ENCODE measurements at places on chromosomes 5 and 9.

- DNase-seq, result no peak
Observed at GRCh38 chr5:170508036-170508435, 4.2 kb downstream of the KCNIP1 start.

- DNase-seq, result no peak
Observed at GRCh38 chr9:126001581-126002225, 254.5 kb downstream of the PBX3 start.

GRCh38 chr9:129845373-129845772 lies 10.1 kb downstream of the USP20 start:
- no peak for DNase-seq

DNA sequence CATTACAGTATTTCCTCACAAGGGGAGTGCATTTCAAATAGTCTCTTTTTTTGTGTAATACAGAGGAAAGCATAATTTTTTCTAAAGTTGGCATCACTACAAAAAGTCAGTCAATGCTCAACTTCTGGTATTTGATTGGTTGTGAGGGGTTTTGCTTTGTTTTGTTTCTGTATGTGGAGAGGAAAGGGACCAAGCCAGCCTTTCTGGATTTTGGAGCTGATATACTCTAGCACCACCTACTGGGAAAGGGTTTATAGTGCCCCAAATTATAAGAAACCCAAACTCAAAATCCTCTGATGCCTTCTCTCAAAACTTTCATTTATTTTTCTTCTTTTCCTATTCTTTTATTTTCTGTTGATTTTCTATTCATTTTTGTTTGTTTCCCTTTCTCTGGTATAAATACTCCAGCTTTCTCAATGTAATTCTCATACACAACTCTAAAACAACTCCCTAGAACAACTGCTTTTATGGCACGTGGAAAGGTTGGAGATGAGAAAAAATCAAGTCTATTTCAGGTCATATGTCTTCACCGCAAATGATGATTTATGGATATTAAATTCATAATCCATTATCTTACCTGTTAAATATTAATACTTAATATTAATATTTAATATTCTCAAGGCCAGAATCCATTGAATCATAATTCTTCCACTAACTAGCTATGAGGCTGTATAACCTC lies 69.5 kb upstream of the ANXA1 start:
- DNase-seq, result no peak

GRCh38 chr5:107621089-107621488 lies 49.6 kb downstream of the EFNA5 start:
- no peak for DNase-seq
